ENCODE measurements at places on chromosomes 2 and 18.

- DNase-seq, result no peak
Measured at GRCh38 chr18:49717617-49718016, 95.7 kb downstream of the ACAA2 start.

GRCh38 chr2:230441227-230441897 lies 25.4 kb downstream of the SP100 start:
- DNase-seq, result peak; percentile 10

- no peak for DNase-seq
Measured at GRCh38 chr2:6924924-6925409, 7.8 kb downstream of the RNF144A start.

DNA sequence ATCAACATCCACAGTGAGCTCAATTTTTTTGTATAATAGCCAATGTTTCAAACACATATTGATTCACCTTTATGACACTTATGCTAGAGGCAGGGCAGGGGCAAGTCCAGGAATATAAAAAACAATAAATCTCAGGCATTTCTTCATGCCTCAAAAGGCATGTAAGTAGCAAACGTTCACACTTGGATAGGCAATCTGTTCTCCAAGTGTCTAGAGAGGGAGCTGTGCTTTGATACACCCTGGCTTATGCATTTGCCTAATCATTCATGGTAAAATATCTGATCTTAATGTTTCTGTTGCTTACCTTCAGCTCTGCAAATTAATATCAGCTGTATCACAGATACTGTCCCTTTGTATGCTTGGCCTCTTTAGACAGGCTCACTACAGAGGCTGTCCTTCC lies 464.5 kb upstream of the SETBP1 start:
- DNase-seq, result no peak

DNA sequence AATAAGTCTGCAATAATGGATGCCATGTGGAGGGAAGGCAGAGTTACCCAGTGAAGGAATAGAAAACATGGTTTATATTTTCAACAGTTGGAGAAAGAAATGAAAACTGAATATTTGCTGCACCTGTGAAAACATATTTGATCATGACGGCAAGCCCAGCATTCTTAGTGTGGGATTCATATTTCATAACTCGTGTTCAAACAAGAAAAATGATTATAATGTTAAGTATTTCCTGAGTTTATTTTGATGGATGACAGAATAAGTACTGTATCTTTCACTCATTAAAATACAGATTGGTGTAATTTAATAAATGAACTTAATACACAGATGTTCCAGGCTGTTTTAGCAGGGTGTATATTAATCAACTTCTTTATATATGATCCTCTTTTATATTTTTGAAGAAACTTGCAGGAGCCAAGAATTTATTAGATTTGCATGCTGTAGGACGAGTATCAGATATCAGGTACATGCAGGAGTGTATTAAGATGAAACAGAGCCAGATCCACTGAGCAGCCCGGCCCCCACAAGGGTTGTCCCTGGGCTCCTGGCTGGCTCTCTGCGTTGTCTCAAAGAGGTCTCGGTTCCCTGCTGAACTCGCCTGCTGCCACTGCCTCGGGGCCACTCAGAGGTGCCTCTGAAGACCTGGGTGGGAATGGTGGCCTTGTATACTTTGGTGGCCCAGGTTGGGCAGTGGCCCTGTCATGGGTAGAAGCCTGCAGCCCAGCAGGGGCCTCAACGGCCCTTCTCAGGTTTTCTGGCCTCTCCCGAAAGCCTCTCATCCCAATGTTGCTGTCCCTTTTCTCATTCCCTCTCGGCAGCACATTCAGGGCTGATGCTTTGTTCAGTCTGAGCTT lies 95.0 kb upstream of the LDAH start:
- DNase-seq, result no peak

GRCh38 chr2:143891879-143892308 lies 628.0 kb downstream of the ZEB2 start:
- no peak for DNase-seq

- DNase-seq, result peak; percentile 34
Measured at GRCh38 chr2:150888337-150888736, 373.3 kb downstream of the RBM43 start.
